ENCODE measurements at places on chromosomes 16 and 17.

DNA sequence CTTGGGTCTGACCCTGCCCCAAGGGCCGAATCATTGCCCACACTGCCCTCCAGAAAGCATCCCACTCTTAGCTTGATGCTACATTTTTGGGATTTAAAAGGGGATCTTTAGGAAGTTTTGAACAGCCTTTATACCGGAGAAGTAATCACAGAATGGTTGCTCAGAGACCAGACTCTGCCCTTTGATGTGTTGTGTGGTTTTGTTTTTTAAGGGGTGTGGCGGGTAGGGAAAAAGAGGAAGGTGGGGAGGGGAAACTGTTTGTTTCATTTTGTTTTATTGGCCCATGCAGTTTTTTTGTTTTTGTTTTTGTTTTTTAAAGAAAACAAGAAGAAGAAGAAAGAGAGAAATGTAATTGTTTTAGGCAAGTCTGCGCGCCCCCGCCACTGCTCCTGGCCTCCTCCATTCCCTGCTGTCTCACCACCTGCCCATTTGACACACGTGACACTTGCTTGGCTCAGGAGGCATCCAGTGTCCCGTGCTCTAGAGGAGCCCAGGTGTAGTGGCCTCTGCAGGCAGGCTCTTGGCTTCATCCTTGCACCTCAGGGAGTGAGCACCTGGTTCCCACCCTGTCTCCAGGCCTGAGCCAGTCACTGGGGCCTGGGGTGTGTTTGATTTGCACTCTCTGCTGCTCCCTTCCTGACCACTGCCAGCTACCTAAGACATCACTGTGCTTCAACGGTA, 35.7 kb downstream of the GNAO1 start:
- H3K36me3 ChIP-seq = no peaks in the 10 kb centered on the region
- DNase-seq = no peak
- H3K27ac ChIP-seq = no peak overlapping the region

GRCh38 chr16:48099455-48099854, 56.3 kb downstream of the ABCC12 start:
- DNase-seq = no peak
- no peak overlapping the region for H3K27ac ChIP-seq
- H3K4me3 ChIP-seq = no peak overlapping the region
- peaks cover 14% of the 10 kb centered on the region for H3K4me1 ChIP-seq
- H3K27me3 ChIP-seq = no peaks in the 10 kb centered on the region
- no peaks in the 10 kb centered on the region for H3K36me3 ChIP-seq

GRCh38 chr17:60305141-60305540, 86.8 kb downstream of the USP32 start:
- peaks cover 12% of the 10 kb centered on the region for H3K4me1 ChIP-seq
- no peak overlapping the region for H3K27ac ChIP-seq
- no peak overlapping the region for H3K4me3 ChIP-seq

- no peak for DNase-seq
- no peak overlapping the region for H3K27ac ChIP-seq
- H3K36me3 ChIP-seq = peaks cover 68% of the 10 kb centered on the region
- no peaks in the 10 kb centered on the region for H3K27me3 ChIP-seq
- H3K4me3 ChIP-seq = no peak overlapping the region
These were observed 11.5 kb downstream of the DEXI start for GRCh38 chr16:10930755-10931093.

- DNase-seq = no peak
- peak overlapping the region; percentile 90 for H3K4me3 ChIP-seq
- H3K27me3 ChIP-seq = no peaks in the 10 kb centered on the region
- H3K27ac ChIP-seq = peak overlapping the region; percentile 76
These were observed 527 bp downstream of the CIAPIN1 start for GRCh38 chr16:57446531-57447185.

- no peak overlapping the region for H3K4me3 ChIP-seq
- no peak for DNase-seq
- H3K4me1 ChIP-seq = no peaks in the 10 kb centered on the region
- no peak overlapping the region for H3K27ac ChIP-seq
These were observed 212.3 kb upstream of the CDH13 start for GRCh38 chr16:82414476-82414875.

GRCh38 chr16:66717112-66717675, 20.7 kb upstream of the CMTM4 start:
- H3K4me3 ChIP-seq = no peak overlapping the region
- no peaks in the 10 kb centered on the region for H3K36me3 ChIP-seq
- H3K27me3 ChIP-seq = no peaks in the 10 kb centered on the region
- DNase-seq = peak; percentile 64
- H3K4me1 ChIP-seq = peaks cover 16% of the 10 kb centered on the region

- no peak for DNase-seq
- peaks cover 31% of the 10 kb centered on the region for H3K4me1 ChIP-seq
- H3K27me3 ChIP-seq = no peaks in the 10 kb centered on the region
- H3K4me3 ChIP-seq = no peak overlapping the region
- H3K27ac ChIP-seq = no peak overlapping the region
- peaks cover 11% of the 10 kb centered on the region for H3K36me3 ChIP-seq
These were observed 9.9 kb downstream of the PSME3IP1 start for GRCh38 chr16:57175896-57176295.

- no peaks in the 10 kb centered on the region for H3K4me1 ChIP-seq
- H3K27ac ChIP-seq = no peak overlapping the region
- H3K4me3 ChIP-seq = no peak overlapping the region
- DNase-seq = no peak
- H3K27me3 ChIP-seq = no peaks in the 10 kb centered on the region
These were observed 481.3 kb downstream of the TMEM114 start for GRCh38 chr16:8108991-8109509.

DNA sequence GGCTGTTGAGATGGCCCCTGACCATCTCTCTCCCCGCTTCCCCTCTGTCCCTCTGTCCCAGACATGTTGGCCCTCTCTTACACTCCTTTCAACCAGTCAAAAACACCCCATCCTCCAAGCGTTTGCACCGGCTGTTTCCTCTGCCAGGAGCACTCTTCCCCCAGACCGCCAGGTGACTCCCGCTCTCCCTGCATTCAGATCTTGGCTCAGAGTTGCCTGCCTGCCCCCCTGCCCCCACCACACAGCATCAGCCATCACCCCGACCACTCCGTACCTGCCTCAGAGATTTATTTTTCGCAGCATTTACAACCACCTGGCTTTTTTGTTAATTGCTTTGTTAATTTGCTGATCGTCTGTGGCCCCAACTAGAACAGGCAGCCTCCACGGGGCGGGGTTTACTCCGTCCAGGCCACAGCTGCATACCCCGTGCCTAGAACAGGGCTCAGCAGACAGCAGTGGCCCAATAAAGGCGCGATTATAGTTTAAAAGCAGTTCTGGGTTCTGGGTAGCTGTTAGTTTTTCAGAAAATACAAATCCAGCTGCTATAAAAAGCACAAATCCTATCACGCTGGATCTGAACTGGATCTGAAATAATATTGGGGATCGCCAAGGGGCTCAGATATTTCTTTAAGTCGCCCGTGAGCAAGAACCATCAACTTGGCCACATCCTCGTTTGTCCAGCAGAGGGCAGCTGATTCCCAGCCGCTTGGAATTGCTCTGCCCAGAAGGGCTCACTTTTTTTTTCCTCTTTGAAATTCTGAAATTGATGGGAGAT, 173.6 kb downstream of the IRF8 start:
- DNase-seq = peak; percentile 41
- peaks cover 8% of the 10 kb centered on the region for H3K4me1 ChIP-seq
- H3K27ac ChIP-seq = no peak overlapping the region
- H3K4me3 ChIP-seq = no peak overlapping the region

- peaks cover 97% of the 10 kb centered on the region for H3K4me1 ChIP-seq
- peaks cover 8% of the 10 kb centered on the region for H3K36me3 ChIP-seq
- no peaks in the 10 kb centered on the region for H3K27me3 ChIP-seq
- no peak overlapping the region for H3K4me3 ChIP-seq
These were observed 319.8 kb downstream of the SEC14L1 start for GRCh38 chr17:77460514-77461046.

GRCh38 chr16:11452746-11453389, 107.6 kb downstream of the RMI2 start:
- H3K27ac ChIP-seq = no peak overlapping the region
- H3K27me3 ChIP-seq = peaks cover 12% of the 10 kb centered on the region
- no peak for DNase-seq
- H3K4me3 ChIP-seq = no peak overlapping the region
- H3K36me3 ChIP-seq = no peaks in the 10 kb centered on the region

DNA sequence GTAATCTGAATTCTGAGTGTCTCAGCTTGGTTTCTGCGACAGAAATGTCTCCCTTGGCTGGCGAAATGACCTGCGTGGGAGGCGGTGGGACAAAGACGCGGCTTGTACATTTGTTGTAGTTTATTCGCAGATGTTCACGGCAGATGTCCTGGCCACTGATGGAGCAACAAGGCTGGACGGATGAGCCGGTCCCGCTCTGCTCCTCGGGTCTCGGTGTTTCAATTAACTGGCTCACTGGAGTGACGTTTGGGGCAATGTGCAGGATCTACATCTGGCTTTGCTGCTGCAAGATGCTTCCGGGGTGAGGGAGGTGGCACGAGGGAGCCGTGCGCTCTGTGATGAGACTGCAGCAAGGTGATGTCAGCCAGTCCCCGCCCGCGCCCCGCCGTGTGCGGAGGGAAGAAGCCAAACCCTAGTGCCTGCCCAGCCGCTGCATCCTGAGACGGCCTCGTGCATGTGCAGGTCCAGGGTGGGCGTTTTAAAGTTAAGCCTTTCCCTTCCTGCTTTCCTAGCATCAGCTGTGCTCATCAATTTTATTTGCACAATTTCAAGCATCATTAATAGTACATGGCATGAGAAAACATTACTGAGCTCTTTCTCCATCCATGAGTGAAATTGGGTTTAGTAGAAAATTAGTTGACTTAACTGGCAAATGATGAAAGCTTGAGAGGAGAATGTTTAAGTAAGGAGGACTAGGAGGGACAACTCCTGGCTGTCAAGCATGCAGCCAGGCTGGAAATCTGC, 44.4 kb downstream of the MGAT5B start:
- peaks cover 5% of the 10 kb centered on the region for H3K27me3 ChIP-seq
- no peaks in the 10 kb centered on the region for H3K36me3 ChIP-seq
- H3K4me1 ChIP-seq = peaks cover 20% of the 10 kb centered on the region
- DNase-seq = no peak

GRCh38 chr16:19722269-19722952, 4.3 kb downstream of the IQCK start:
- peaks cover 14% of the 10 kb centered on the region for H3K4me1 ChIP-seq
- H3K27me3 ChIP-seq = no peaks in the 10 kb centered on the region
- H3K36me3 ChIP-seq = no peaks in the 10 kb centered on the region
- no peak overlapping the region for H3K4me3 ChIP-seq

DNA sequence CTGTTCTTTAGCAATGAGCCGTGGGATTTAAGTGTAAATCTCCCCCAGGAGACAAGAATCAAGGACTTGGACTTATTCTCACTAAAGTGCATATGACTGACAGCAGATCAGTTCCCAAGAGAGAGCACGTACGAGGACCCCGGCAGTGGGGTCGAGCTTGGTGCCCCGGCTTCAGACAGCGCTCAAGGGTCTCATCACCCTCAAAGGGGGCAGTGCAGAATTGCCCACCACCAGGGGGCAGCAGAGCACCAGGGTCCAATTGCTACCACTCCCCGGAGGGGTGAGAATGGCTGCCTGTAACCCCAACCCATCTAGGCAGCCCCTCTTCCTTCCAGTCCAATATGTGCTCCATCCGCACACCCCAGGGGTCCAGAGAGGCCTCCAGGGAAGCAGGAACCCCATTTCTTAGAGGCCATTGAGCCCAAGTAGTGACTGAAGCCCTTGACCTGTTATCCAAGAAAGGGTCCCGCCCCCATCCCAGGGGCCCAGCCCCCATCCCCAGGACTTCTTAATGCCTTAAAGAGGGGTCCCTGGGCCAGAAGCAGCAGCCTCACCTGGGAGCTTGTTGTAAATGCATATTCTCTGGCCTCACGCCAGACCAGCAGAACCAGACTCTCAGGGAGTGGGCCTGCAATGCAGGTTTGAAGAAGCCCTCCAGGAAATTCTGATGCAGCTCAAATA, 86.1 kb downstream of the ZDHHC7 start:
- peaks cover 41% of the 10 kb centered on the region for H3K4me1 ChIP-seq
- DNase-seq = peak; percentile 53
- no peak overlapping the region for H3K27ac ChIP-seq

GRCh38 chr17:19278729-19279128, 41.6 kb downstream of the EPN2 start:
- H3K36me3 ChIP-seq = peaks cover 10% of the 10 kb centered on the region
- no peaks in the 10 kb centered on the region for H3K27me3 ChIP-seq
- H3K27ac ChIP-seq = no peak overlapping the region
- no peak for DNase-seq
- no peak overlapping the region for H3K4me3 ChIP-seq
- H3K4me1 ChIP-seq = peaks cover 11% of the 10 kb centered on the region

DNA sequence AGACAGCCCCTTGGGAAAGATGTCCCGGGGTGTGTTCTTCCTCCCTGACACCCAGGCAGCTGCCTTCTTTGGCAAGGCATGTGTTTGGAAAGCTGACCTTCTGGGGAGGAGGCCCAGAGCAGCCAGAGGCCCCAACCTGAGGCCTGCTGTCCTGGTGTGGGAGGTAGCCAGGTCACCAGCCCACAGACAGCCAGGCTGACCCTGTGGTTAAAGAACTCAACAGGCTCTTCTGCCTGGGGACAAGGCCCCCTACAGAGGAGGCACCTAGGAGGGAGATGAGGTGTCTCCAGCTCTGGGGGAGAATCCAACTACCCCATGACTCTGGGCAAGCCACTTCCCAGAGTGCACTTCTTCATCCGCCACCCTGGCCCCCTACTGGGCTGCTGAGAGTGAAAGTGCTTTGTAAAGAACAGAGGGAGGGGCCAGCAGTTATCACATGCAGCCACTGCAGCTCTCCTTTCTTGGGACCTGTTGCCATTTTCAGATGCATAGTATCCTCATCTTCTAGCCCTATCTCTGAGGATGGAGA, 13.1 kb upstream of the SREBF1 start:
- no peaks in the 10 kb centered on the region for H3K36me3 ChIP-seq
- H3K4me3 ChIP-seq = 0 out of 2 replicates have a peak overlapping the region, but pooled peaks have one; percentile 13
- peak overlapping the region; percentile 31 for H3K27ac ChIP-seq
- DNase-seq = peak; percentile 62
- H3K27me3 ChIP-seq = no peaks in the 10 kb centered on the region

GRCh38 chr17:32588135-32588534, 101.3 kb downstream of the CDK5R1 start:
- no peak overlapping the region for H3K27ac ChIP-seq
- no peak for DNase-seq
- no peaks in the 10 kb centered on the region for H3K27me3 ChIP-seq
- H3K4me3 ChIP-seq = no peak overlapping the region
- H3K36me3 ChIP-seq = no peaks in the 10 kb centered on the region
- H3K4me1 ChIP-seq = no peaks in the 10 kb centered on the region

- H3K4me1 ChIP-seq = no peaks in the 10 kb centered on the region
- DNase-seq = no peak
- H3K27me3 ChIP-seq = no peaks in the 10 kb centered on the region
- H3K4me3 ChIP-seq = no peak overlapping the region
- no peaks in the 10 kb centered on the region for H3K36me3 ChIP-seq
These were observed 169.3 kb downstream of the CDH13 start for GRCh38 chr16:82796047-82796446.

GRCh38 chr16:49539758-49540157, 166.2 kb downstream of the C16orf78 start:
- H3K27me3 ChIP-seq = no peaks in the 10 kb centered on the region
- no peaks in the 10 kb centered on the region for H3K4me1 ChIP-seq
- H3K27ac ChIP-seq = no peak overlapping the region
- DNase-seq = no peak
- H3K4me3 ChIP-seq = no peak overlapping the region

Measured in HepG2 (cell line).